Left lung (tissue), 14 donors: ENCODE measurements at places on chromosomes 7 and 10. TPM values are rescaled to one million over a fixed set of nuclear protein-coding genes. Genes with fewer than 3 reads are reported as not detected.

DNA sequence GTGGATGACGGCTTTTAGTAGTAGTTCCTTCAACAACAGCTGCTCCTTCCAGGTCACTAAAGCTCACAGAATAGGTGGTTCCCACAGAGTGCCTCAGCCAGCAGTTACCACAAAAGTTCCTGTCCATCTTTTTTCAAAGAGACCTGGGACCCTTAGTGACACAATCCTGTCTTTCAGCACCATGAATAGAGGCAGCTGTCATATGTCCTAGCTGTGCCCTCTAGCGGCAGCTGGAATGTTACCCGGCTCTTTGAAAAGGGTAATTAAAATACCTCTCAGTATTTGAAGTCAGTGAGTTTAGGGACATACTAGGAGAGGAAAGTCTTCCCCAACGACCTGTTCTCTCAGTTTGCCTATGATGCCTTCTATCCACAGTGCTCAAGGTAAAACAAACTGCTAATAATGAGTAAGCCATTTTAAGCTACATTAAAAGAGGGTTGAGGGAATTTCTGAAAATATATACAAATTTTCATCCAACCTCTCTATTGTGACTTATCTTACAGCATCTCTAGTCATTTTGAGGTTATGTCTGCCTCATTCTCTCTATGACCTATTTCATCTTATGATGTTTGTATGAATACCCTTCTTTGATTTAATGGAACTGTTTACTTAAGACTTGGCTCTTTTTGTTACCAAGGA, 290.8 kb downstream of the NXPH1 start:
- peak; percentile 36 for DNase-seq

- DNase-seq: no peak
Observed at GRCh38 chr7:133750287-133750686, 376.9 kb upstream of the LRGUK start.

GRCh38 chr10:44973323-44974081, 5.1 kb downstream of the DEPP1 start:
- no peak for DNase-seq

DNA sequence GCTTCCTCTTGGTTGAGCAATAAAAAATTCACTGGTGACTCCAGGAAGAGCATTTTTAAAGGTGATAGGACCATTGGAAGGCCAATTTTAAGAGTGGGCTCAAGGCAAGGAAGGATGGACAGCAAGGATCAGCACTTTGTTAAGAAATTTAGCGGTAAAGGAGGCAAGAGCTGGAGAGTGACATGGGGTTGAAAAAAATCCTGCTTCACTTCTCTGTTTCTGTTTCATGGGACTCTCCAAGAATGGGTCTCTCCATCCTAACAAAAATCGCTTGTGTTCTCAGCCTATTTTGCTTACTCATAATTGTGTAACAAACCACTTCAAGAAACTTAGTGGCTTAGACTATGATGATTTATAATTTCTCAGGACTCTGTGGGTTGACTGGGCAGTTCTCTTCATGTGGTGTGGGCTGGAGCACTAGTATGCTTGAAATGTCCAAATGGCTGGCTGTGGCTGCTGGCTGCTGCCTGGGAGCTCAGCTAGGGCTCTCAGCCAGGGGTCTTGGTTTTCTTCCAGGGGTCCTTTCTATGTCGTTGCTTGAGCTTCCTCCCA, 59.8 kb upstream of the ZNRF2 start:
- DNase-seq: no peak

GRCh38 chr10:91340613-91341362, 69.4 kb upstream of the HECTD2 start:
- DNase-seq: no peak

DNA sequence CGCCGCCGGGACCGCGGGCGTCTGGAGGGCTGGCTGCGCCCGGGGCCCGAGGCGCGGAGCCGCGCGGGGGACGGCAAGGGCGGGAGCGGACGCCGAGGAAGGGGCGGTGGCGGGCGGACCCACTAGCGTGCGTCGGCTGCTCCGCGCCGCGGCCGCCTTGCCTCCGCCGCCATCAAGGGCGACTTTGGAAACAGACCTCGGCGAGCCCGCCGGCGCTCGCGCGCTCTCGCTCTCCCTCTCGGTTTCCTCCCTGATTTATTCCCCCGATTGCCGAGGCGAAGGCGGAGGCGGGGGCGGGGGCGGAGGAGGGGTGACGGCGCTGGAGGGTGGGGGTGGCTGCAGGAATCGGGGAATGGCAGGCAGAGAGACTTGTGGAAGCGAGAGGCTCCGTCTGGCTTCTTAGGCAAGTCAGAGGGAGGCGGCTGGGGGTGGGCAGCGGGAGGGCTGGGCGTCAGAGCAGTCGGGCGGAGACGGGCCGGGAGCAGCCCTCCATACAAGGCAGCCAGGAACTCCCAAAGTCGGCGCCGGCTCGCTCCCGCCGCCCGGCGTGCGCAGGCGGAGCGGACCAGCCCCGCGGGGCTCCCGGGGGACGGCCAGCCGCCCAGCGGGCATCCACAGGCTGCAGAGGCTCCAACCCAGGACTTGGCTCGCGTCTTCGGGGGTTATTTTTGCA, at the start of gene CACNA2D1:
CACNA2D1 (minus strand) TSS at position 231 of the 673 bp plus-strand sequence.
- DNase-seq: peak; percentile 92

DNA sequence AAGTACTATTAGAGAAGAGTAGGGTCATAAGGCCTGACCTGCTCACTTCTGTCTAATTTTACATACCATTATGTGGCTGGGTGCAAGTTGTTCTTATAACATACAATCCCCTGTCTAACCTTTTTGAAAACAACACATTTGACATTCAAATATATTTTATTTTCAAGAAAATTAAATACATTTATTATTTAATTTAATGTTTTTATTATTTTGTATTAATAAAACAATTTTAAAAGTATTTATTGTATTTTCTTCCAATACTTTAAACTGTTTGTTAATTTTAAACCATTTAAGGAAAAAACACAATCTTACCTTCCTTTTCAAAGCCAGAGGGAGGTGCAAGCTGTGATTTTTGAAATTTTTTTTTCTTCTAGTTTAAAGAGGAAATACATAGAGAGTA, 232.8 kb downstream of the KCND2 start:
- DNase-seq: no peak

- no peak for DNase-seq
Observed at GRCh38 chr7:2775785-2776184, 68.3 kb downstream of the GNA12 start.

DNA sequence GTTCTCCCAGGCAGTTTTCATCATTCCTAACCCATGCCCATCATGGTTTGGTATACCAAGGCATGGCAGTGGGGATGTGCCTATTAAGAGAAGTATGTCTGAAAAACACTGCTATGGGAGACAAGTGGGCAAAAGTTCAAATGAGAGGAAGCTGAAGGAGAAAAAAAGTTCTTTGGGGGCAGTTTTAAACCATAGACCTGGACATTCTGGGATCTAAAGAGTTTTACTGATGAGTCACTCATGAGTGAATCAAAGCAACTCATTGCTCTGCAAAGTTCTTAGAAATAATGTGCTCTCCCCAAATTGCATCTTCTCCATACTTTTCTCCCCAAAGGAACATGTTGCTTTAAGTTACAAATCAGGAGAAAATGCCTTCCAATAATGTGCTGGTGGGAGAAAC, 256.9 kb upstream of the MTPN start:
- no peak for DNase-seq

GRCh38 chr10:94879214-94879613, 59.2 kb upstream of the CYP2C9 start:
- DNase-seq: no peak

DNA sequence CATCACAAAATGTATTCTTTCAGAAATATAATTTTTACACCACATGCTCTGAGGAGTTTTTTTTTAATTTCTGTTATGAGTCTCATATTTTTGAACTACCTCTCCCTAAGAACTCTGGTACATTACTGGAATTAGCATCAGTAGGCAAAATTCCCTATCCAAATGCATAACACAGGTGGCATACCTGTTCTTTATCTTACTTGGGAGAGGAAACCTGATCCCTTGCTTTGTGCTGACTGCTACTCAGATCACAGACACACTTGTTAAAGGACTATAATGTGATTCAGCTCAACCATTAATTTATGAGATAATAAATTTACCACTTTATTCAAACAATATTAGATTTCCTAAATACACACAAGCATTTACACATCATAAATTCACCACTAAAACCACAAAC, 617.2 kb downstream of the GRM8 start:
- no peak for DNase-seq

- no peak for DNase-seq
Observed at GRCh38 chr10:27449571-27449970, 54.5 kb upstream of the RAB18 start.

- no peak for DNase-seq
Observed at GRCh38 chr7:45980973-45981372, 59.9 kb upstream of the IGFBP3 start.

DNA sequence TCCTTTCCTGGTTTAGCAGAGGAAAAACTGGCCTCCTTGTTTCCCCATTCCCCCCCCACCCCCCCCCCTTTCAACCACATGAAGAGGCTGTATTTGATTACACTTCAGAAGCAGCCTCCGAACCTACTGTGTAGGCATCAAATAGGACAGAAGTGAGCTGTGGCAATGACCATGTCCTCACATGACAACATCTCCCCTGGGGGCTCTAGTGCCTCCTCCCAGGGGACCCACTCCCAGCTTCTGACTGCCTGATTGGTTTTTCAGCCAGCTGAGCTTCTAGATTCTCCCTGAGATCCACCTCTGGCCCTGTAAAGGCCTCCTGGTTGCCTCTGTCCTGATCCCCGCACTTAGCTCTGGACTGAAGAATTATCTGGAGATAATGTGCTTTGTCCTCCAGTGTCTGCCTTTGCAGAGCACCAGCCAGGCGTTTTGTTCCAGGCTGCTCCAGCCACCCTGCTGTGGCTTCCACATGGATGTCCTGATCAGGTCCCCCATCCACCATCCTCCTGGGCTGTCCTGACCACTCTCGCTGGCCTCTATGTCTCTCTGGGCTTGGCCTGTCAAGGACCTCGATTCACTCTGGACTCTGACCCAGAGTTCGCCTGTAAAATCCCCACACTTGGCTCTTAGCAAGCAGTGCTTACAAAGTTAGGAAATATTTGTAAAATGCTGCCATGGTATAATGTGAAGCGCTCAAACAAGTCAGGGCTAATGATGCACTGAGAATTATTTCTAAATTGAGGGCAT, 42.4 kb upstream of the TOMM7 start:
- no peak for DNase-seq

DNA sequence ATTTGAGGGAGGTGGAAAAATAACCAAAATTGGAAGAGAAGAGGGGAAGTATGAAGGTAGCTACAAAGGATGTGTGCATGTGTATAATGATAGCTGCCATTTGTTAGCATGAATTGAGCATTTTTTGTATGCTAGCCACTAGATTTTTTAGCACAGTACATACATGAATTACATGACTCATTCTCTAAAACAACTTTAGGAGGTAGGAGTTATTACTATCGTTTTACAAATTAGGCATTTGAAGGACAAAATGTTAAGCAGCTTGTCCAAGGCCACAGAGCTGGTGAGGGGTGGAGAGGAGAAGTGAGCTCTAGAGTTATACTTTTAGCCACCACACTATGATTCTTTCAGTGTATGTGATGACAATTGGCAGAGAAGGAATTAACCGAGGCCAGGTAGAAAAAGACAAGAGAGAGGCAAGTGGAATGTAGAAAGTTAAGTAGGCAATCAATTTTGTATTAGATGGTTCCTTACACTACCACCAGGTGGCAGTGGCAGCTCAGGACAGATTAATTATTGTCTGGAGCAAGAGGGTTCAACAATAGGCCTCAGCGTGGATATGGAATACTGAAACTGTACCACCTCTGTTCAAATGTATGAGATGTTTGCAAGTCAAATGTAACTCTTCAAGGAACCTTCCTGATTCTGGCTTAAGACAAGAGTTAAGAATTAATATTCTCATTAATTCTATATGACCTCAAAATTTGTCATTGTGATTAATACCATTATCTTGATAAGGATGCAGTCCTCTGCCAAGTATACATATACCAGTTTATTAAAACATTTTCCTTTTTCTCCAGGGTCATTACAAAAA, 128.0 kb downstream of the MBL2 start:
- no peak for DNase-seq

EPDR1 gene
- polyA plus RNA-seq: 22.1 TPM

IKZF5 gene
- polyA plus RNA-seq: 25.5 TPM

GIMAP8 gene
- polyA plus RNA-seq: 23.2 TPM

MAGI2 gene
- 6.1 TPM for polyA plus RNA-seq

BICC1 gene
- polyA plus RNA-seq: 39.6 TPM

PANK1 gene
- 21.1 TPM for polyA plus RNA-seq
